ENCODE measurements at places on chromosomes 16 and 17. TPM values are rescaled to one million over a fixed set of nuclear protein-coding genes. Genes with fewer than 3 reads are reported as not detected.
A peak's percentile ranks its signal among the peaks of the same experiment; 100 is the strongest.

DNA sequence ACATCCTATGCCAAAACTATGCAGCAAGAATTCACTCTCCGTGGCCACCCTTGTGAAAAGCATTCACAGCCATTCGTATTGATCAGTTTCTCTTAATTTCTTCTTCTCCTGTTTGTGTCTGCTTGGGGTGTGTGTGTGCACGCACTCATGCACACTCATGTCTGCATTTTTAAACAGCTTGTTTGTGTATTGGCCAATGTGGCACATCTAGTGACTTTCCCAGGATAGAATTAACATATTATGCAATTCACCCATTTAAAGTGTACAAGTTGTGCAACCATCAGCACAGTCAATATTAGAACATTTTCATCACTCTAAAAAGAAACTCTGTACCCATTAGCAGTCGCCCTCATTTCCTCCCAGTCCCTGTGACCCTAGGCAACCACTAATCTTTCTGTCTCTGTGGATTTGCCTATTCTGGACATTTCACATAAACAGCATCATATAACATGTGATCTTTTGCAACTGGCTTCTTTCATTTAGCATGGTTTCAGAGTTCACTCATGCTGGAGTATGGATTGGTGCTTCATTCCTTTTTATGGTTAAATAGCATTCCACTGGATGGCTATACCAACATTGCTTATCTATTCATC lies 20.1 kb downstream of the IRX3 start:
- H3K27me3 ChIP-seq = no peaks in the 10 kb centered on the region
- H3K4me3 ChIP-seq = no peak overlapping the region
- H3K36me3 ChIP-seq = no peaks in the 10 kb centered on the region
- H3K27ac ChIP-seq = no peak overlapping the region
- DNase-seq = no peak
- H3K4me1 ChIP-seq = no peaks in the 10 kb centered on the region

- no peaks in the 10 kb centered on the region for H3K27me3 ChIP-seq
- H3K4me1 ChIP-seq = peaks cover 25% of the 10 kb centered on the region
- no peak overlapping the region for H3K4me3 ChIP-seq
- H3K36me3 ChIP-seq = peaks cover 52% of the 10 kb centered on the region
- DNase-seq = no peak
- H3K27ac ChIP-seq = no peak overlapping the region
Observed at GRCh38 chr17:57110579-57111325, 25.7 kb downstream of the AKAP1 start.

DNA sequence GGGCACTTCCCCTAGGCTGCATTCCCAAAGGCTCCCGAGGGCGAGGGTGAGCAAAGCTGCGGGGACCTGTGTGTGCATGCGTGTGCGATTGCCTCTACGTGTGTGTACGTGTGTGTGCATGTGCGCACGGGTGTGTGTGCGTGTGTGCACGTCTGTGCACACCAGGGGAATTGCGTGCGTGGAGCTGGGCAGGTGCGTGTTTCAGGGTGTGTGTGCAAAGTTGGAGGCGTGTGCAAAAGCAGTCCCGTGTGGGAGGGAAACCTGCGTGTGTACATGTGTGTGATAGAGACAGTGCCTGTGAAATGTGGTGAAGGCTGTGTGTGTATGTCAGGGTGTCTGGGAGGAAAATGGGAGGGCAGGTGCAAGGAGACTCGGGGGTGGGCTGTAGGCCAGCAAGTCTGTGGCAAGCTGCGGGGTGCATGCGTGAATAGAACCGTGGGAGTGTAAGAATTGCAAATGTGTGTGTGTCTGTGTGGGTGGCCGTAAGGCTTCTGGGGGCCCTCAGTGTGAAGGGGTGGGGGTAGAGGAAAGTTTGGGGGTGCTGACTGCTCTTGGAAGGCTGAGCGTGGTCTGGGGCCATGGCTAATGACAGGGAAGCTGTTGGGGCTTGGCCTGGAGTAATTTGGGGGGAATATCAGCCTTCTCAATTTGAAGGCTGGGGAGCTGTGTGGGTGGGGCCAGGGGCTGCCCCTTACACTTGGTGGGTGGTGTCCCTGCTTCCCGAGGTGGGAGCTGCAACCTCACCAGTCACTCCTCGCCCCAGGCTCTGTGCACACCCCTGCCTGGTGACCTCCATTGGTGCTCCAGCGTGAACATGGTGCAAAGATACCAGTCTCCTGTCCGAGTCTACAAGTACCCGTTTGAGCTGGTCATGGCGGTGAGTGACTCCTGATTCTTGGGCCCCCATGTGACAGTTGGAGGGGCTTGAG lies 644 bp downstream of the SEC14L5 start:
- DNase-seq = no peak
- no peaks in the 10 kb centered on the region for H3K36me3 ChIP-seq
- 0 out of 2 replicates have a peak, but pooled peaks cover 8% of the 10 kb centered on the region for H3K4me1 ChIP-seq
- H3K27me3 ChIP-seq = no peaks in the 10 kb centered on the region
- no peak overlapping the region for H3K27ac ChIP-seq
- peak overlapping the region; percentile 62 for H3K4me3 ChIP-seq

- H3K4me3 ChIP-seq = no peak overlapping the region
- DNase-seq = no peak
- no peaks in the 10 kb centered on the region for H3K4me1 ChIP-seq
- H3K27ac ChIP-seq = no peak overlapping the region
Observed at GRCh38 chr17:18139949-18140348, 31.4 kb downstream of the MYO15A start.

GRCh38 chr17:42519546-42520491 lies 16.2 kb upstream of the NAGLU start:
- peaks cover 30% of the 10 kb centered on the region for H3K4me1 ChIP-seq
- peak; percentile 91 for DNase-seq
- H3K27me3 ChIP-seq = no peaks in the 10 kb centered on the region
- peak overlapping the region; percentile 74 for H3K27ac ChIP-seq
- H3K36me3 ChIP-seq = no peaks in the 10 kb centered on the region

DNA sequence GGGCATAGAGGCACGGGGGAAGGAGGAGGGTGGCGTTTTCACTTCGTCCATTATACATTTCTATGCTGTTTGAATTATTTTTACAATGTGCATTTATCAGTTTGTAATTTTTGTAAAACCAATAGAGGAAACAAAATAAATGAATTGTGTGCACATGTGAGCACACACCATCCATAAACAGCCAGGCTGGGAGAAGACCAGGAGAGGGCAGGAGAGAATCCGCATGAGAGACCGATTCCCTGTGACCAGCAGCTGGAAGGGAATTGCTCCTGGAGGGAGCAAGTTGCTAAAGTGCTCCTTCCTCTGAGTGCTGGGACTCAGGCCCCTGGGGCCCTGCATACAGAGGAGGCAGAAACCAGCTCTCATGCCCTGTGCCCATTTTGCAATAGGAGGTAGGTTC lies 126.0 kb downstream of the ABCC12 start:
- H3K36me3 ChIP-seq = no peaks in the 10 kb centered on the region
- no peak overlapping the region for H3K27ac ChIP-seq
- 0 out of 2 replicates have a peak, but pooled peaks cover under 1% of the 10 kb centered on the region for H3K4me1 ChIP-seq

GRCh38 chr17:7523033-7523432 lies 25.8 kb upstream of the TNFSF12 start:
- DNase-seq = peak; percentile 3
- no peak overlapping the region for H3K27ac ChIP-seq
- no peak overlapping the region for H3K4me3 ChIP-seq
- no peaks in the 10 kb centered on the region for H3K36me3 ChIP-seq
- no peaks in the 10 kb centered on the region for H3K4me1 ChIP-seq

GRCh38 chr16:84842516-84843148 lies 22.8 kb downstream of the CRISPLD2 start:
- no peak for DNase-seq
- no peaks in the 10 kb centered on the region for H3K27me3 ChIP-seq
- H3K27ac ChIP-seq = no peak overlapping the region
- H3K4me1 ChIP-seq = peaks cover 21% of the 10 kb centered on the region
- no peak overlapping the region for H3K4me3 ChIP-seq
- H3K36me3 ChIP-seq = no peaks in the 10 kb centered on the region

The KRTAP4-4 gene
- total RNA-seq = not detected

DNA sequence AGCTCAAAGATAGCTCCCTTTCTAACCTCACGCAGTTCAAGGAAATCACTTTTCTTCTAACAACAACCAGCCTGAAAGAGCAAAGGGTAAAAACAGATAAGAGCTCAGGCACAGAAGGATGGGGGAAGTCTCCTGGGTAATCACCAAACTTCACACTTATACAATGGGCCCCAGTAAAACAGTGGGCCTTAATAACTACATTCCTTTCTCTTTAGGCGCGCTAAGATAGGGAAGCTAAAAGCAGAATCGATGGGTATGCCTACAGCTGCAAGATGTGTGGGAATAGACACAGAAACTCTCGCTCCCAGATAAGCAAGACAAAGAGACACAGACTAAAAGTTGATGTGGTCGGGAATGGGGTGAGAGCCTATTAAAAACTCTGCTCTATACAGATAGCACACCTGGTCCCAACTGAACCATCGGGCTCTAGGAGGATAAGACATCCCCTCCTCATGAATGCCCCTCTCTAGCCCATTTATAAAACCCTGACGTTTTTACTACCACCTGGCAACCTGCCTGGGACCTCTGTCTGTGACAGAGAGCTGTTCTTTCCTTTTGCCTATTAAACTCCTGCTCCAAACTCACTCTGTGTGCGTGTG lies 826 bp downstream of the LYZL6 start:
- H3K27ac ChIP-seq = no peak overlapping the region
- DNase-seq = no peak
- H3K4me1 ChIP-seq = no peaks in the 10 kb centered on the region

Data from PC-3 (cell line).